ENCODE measurements at places on chromosomes 3 and 15. TPM values are rescaled to one million over a fixed set of nuclear protein-coding genes. Genes with fewer than 3 reads are reported as not detected.

The CLDN11 gene
- total RNA-seq, result 264 TPM

The ZBTB47 gene
- 24.0 TPM for total RNA-seq

The XCR1 gene
- under 0.01 TPM for total RNA-seq

The HHLA2 gene
- total RNA-seq, result not detected

The RLBP1 gene
- total RNA-seq, result not detected

The ZBTB38 gene
- total RNA-seq, result 188 TPM

The GOLGA6B gene
- total RNA-seq, result not detected

The CLDN16 gene
- not detected for total RNA-seq

The GLDN gene
- total RNA-seq, result 0.22 TPM

The OXSR1 gene
- total RNA-seq, result 39.4 TPM

The CCRL2 gene
- total RNA-seq, result 0.62 TPM

The TCAIM gene
- 20.6 TPM for total RNA-seq

The CLDN18 gene
- 0.12 TPM for total RNA-seq

The ATXN7 gene
- total RNA-seq, result 11.9 TPM

The RARRES1 gene
- total RNA-seq, result 26.2 TPM

The SEMA6D gene
- 4.5 TPM for total RNA-seq

The CHRFAM7A gene
- 1.4 TPM for total RNA-seq

The WDR93 gene
- total RNA-seq, result under 0.01 TPM

The IL12A gene
- total RNA-seq, result 4.1 TPM

The GP9 gene
- total RNA-seq, result not detected

The GOLGA8R gene
- total RNA-seq, result 1.9 TPM

The OR4M2 gene
- not detected for total RNA-seq

The A4GNT gene
- total RNA-seq, result not detected

The CEMIP gene
- 14.6 TPM for total RNA-seq

The IMPG2 gene
- total RNA-seq, result 0.44 TPM

The TMCO5A gene
- not detected for total RNA-seq

The MSL2 gene
- 11.1 TPM for total RNA-seq

The GPR156 gene
- total RNA-seq, result 0.55 TPM

The MEX3B gene
- 2.2 TPM for total RNA-seq

The P2RY13 gene
- total RNA-seq, result not detected

The FBXW12 gene
- not detected for total RNA-seq

The HSPBAP1 gene
- total RNA-seq, result 9.3 TPM

The P3H2 gene
- total RNA-seq, result 14.1 TPM

The PPP1R14D gene
- not detected for total RNA-seq

The WNT5A gene
- 4.4 TPM for total RNA-seq

The LRRIQ4 gene
- 0.11 TPM for total RNA-seq

The CAV3 gene
- total RNA-seq, result not detected

The CDC25A gene
- total RNA-seq, result 15.9 TPM

The GATA2 gene
- 5.6 TPM for total RNA-seq

The LTK gene
- 0.37 TPM for total RNA-seq

The NGRN gene
- 76.0 TPM for total RNA-seq

The FES gene
- total RNA-seq, result 33.5 TPM

The ADAMTS7 gene
- total RNA-seq, result 1.2 TPM

The PARL gene
- 30.6 TPM for total RNA-seq

The ADGRG7 gene
- total RNA-seq, result 1.1 TPM

The PAQR5 gene
- total RNA-seq, result 1.5 TPM

The MASP1 gene
- total RNA-seq, result 56.8 TPM

The PIK3CA gene
- total RNA-seq, result 42.8 TPM

The ABHD17C gene
- 3.0 TPM for total RNA-seq

The AQP9 gene
- total RNA-seq, result not detected

The HYAL3 gene
- total RNA-seq, result 3.2 TPM

The KIF7 gene
- 18.0 TPM for total RNA-seq

The EPHA3 gene
- total RNA-seq, result 1.9 TPM

The SLC35G2 gene
- total RNA-seq, result 14.2 TPM

The EXD1 gene
- total RNA-seq, result 0.11 TPM

The ABCF3 gene
- total RNA-seq, result 57.7 TPM

The FGF7 gene
- total RNA-seq, result 264 TPM

The LOXL1 gene
- total RNA-seq, result 64.3 TPM

Data from uterine smooth muscle cell (primary cell).